Activated T-helper 1 cell treated with anti-CD3 and anti-CD28 coated beads, Interleukin-2, amount 50 U/mL, for 16 hours (primary cell): ENCODE measurements at places on chromosomes 11 and 22.
A peak's percentile ranks its signal among the peaks of the same experiment; 100 is the strongest.

GRCh38 chr22:36065775-36066544, 37.3 kb upstream of the RBFOX2 start:
- DNase-seq, result peak; percentile 34

DNA sequence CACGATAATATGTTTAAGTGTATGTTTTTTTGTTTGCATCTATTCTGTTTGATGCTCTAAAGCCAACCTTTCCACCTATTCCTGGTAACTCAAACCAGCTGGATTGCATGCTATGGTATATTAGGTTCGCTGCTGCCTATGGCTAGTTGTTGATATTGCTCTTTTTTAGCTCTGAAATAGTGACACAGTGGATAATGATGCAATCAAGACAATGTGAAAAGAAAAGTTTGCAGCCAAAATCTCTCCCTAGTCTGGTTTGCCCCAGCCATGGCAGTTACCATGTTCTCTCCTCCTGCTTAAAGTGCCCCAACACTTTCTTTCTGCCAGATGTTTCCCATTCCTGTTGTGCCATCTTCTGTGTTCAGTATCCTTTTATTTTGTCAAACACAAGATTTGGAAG, 269.7 kb downstream of the DYNC2H1 start:
- DNase-seq, result no peak

DNA sequence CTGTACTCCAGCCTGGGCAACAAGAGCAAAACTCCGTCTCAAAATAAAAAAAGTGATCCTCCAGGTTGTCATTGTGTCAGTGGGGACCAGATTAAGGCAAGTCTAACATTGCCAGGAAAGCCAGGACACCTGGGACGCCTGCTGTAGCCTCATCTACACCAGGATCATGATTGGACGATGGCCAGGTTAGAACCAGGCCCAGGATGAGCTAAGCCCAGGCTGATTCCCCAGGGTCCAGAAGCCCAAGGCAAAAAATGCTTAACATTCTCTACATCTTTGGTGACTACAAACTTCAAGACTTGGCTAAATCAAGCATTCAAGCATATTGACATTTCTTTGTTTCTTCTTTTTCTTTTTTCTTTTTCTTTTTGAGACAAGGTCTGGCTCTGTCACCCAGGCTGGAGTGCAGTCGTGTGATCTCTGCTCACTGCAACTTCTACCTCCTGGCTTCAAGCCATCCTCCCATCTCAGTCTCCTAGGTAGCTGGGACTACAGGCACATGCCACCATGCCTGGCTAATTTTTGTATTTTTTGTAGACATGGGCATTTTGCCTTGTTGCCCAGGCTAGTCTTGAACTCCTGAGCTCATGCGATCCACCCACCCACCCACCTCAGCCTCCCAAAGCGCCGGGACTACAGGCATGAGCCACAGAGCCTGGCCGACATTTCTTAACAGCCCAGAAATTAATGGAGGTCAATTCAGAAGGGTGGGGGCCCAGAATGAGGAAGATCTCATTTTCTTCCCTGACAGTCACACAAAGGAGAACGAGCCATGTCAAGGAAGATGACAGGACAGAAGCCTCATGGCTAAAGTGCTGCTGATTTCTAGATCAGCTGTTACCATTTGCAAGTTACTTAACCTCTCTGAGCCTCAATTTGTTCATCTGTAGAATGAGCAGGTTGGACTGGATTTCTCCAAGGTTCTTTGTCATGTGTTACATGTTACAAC, 12.5 kb upstream of the PTPRJ start:
- no peak for DNase-seq

- DNase-seq, result no peak
These were observed 7.0 kb downstream of the FADD start for GRCh38 chr11:70210051-70210501.

- DNase-seq, result no peak
These were observed 64.6 kb downstream of the SOX6 start for GRCh38 chr11:16291729-16292128.

- DNase-seq, result no peak
These were observed 28.5 kb upstream of the C11orf96 start for GRCh38 chr11:43913829-43914380.

- DNase-seq, result no peak
These were observed 32.2 kb downstream of the MMP20 start for GRCh38 chr11:102592634-102593581.

GRCh38 chr11:130806746-130807145, 109.5 kb downstream of the SNX19 start:
- no peak for DNase-seq

- no peak for DNase-seq
These were observed 7.1 kb downstream of the INPPL1 start for GRCh38 chr11:72231396-72232259.

GRCh38 chr22:20619045-20619892, 111.9 kb downstream of the MED15 start:
- no peak for DNase-seq

DNA sequence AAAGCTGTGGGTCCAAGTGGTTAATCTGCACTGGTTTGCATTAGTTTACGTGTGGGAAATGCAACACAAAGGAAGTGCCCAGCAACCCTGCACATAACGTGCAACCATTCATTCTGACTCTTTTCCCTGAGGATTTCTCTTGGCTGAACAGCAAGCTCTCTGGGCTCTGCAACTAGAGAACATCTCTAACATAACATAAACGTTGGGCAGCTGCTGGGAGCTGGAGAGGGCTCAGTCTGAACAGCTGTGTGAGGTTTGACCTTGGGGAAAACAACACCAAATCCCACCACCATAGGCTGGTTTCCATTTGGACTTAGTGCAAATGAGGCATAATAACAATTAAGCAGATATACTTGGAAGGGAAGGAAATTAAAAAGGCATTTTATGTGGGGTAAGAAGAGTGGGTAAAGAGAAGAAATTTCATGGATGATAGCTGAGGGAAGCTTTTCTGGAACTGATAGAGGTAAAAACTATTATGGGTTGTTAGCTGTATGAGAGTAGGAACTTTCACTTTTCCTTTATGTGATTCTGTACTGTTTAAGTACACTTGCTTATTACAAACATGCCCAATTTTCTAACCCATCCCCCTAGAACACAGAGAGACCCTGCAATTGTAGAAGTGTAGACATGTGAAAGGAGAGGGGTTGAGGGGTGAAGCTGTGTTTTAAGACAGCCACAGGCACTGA, 76.2 kb downstream of the SNX19 start:
- DNase-seq, result no peak

DNA sequence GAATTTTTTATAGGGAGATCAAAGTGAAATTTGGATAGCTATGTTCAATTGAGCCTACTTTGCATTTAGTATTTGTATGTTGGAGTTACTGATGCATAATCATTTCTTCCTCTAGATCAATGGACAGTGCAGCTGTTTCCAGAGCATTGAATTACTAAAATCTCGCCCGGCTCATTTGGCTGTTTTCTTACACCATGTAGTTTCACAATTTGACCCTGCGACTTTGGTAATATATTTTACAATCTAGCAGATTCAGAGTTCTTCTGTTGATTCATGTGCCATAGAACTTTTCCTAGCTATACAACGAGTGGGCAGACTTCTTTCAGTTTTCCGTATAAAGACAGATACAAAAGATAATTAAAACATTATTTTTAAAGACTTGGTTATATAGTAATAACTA, 70.0 kb upstream of the GRIK4 start:
- DNase-seq, result no peak

DNA sequence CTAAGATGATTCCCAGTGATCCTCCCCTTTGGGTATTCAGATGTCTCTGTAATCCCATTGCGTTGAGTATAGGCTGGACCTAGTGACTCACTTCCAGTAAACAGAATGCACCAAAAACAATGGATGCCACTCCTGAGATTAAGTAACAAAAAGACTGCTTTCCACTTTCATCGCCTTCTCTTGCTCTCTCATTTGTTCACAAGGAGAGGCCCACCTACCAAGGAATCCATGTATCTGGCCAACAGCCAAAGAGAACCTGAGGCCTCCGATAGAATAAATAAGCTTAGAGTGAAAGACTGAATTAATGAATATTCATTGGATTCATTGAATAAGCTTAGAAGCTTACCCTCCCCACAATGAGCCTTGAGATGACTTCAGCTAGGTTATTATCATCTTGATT, 454.6 kb downstream of the KCNA4 start:
- DNase-seq, result no peak

GRCh38 chr11:115871161-115871760, 367.0 kb upstream of the CADM1 start:
- no peak for DNase-seq

DNA sequence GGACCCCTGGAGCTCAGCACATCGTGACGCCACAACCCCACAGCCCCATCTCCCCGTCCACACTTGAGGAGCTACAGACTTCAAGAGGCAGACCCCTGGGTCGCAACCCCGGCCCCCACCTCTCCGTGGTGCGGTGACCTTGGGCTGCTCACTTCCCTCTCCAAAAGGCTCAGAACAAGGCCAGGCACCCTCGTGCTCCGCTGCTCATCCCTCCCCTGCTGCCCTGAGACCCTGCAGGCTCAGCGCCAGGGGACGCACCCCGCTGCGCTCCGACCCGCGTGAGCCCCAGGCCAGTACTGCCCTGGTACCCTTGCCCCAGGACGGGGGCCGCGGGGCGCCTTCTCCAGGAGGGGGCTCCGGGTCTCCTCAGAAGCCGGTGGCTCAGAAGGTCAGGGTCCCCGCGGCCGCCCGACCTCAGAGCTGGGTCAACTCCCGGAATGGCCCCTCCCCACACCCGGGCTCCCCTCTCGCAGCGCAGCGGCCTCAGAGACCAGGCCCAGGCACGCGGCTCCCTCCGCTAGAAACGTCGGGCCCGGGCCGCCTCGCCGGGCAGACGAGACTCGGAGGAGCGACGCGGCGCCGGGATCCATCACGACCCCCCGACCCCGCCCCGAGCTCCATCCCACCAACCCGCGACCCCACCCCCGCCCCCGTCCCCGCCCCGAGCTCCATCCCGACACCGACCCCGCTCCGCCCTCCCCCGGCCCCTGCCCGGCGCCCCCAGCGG, 563 bp downstream of the GATD1 start:
- no peak for DNase-seq

- no peak for DNase-seq
These were observed 153.6 kb downstream of the RCN1 start for GRCh38 chr11:32244453-32244852.

DNA sequence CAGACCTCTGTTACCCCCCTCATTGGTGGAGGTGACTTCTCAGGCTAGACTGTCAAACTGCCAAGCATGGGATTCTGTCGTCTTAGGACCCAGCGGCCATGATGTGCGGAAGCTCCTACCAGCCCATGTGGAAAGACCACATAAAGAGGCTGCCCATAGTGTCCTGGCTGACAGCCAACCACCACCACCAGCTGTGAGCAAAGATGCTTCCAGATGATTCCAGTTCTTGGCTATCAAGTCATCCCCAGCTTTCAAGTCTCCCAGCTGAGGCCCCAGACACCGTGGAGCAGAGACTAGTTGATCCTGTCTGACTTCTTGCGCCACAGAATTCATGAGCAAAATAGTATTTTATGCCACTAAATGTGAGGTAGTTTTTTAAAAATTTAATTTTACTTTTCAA, 32.9 kb downstream of the SCUBE1 start:
- DNase-seq, result no peak

DNA sequence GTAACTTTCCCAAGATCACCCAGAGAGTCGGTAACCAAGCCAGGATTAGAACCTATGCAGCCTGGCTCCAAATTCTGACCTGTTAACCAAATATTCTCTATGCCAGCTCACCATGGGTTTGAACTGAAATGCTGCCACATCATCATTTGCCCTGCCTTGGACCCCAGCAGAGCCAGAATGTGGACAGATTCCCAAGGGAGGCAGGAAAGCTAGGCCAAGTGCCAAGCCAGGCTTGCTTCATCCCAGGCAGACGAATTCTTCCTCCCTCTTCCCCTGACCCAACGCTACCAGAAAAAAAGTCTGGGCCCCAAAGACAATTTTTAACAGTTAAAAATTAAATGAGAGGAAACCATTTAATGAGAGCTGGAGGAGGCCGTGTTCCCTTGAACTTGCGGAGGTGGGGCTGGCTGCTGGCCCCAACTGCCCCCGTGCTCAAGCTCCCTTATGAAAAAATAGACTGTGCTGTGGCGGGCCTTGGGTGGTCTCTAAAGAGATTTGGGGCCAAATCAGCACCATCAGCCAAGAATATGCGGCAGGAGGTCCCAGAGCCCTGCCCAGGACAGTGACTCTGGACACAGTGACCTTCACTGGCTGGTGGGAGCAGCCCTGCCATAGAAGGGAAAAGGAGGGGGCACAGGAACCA, 184.1 kb upstream of the SYT13 start:
- DNase-seq, result no peak

DNA sequence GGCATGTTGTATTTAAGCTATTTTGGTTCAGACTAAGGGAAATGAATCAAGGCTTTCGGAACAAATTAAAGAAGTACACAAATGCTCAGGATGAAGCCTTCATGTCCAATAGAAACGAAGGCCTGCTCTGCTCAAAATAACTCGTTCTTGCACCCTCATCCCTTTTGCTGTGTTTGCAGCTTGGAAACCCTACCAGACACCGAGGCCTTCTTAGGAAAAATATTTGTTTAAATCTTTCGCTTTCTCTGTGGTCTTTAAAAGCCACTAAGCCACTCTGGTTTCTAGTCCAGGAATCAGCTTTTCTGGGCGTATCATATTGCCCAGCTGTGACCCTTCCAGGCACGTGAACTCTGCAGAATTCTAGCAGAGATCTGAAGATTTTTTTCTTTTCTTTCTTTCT, 60.9 kb upstream of the HSPA8 start:
- DNase-seq, result no peak

- no peak for DNase-seq
These were observed 62.9 kb downstream of the GRK3 start for GRCh38 chr22:25627271-25627852.

GRCh38 chr11:10658621-10659338, 34.8 kb downstream of the IRAG1 start:
- no peak for DNase-seq

GRCh38 chr22:45919504-45920286, 57.3 kb downstream of the WNT7B start:
- no peak for DNase-seq

GRCh38 chr11:121645596-121645995, 192.8 kb upstream of the SORL1-AS1 start:
- DNase-seq, result no peak

DNA sequence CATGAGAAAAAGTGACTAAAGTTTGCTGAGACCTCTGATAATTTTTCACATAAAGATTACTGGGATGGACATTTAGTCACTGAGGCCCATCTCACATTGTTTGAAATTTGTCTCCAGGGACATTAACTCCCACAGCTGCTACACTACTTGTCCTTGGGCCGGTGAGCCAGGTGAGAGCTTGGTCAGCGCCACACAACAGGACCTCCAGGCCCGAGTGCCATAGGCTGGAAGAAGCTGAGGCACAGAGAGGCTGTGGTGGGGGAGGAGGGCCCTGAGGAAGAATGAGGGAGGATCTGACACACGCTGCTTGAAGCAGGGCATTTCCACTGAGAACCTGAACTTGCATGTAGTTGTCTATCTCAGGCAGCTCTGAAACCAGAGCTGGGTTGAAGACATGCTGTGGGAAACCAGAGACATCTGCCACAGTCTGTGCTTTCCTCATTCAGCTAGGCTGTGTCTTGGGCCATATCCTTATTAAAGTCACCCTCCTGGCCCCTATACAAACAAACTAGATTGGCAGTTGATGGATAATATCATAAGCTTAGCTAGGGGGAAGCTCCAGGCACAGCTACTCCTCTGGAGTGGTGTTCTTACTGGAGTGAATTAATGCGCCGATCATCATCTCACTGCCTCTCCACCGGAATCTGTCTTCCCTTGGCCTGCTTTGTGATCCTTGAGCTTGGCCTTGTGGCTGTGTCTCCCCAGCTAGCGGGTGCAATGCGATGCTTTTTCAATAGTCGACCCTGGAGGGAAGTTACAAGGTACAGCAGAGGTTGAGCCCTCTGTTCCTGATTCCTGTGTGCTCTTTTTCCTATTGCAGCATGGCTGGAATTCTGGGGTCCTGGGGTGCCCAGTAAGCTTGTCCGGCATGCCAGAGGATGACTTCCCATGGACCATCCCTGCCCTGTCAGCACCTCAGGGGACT, 225.3 kb upstream of the B3GAT1 start:
- DNase-seq, result no peak
